ENCODE measurements at places on chromosomes 16 and 17.

GRCh38 chr16:25297151-25297787, 39.6 kb upstream of the ZKSCAN2 start:
- DNase-seq = no peak

- DNase-seq = no peak
These were observed 45.9 kb upstream of the CLEC19A start for GRCh38 chr16:19239511-19240155.

DNA sequence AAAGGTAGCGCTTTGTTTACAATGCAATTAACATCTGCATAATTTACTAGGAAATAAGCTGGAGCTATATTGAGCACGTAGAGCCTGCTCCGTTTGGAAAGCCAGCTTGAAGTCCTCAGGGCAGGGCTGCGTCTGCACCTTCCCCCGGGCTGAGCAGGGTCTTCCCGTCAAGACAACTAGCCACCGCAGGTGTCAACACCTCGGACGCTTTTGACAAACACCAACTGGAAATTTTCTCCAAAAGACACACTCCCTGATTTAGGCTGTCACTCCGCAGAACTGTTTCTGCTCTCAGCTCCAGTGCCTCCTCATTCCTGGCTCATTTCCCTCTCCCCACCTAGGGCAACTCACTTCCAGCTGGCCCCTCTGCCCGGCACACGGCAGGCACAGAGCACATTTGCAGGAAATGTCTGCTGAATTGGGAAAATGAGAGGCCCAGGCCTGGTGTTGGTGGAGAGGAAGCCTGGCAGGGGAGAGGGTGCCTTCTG, 170.3 kb downstream of the MAF start:
- DNase-seq = no peak

DNA sequence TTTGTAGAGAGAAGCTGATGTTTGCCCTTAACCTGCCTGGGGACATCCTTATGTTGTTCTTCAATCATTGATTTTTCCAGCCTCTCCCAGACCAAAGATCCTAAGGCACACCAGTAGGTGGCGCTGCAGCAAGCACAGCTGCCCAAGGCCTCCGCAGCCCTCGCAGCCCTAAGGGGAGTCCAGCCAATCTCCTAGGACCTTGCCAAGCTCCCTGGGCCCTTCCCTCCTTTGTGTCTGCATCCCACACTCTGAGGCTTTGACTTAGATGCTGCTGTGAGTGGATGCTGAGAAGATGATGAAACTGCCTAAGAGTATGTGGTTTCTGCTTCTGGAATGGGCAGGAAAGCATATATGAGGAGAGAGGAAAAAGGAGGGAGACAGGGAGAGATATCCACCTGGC, 47.1 kb downstream of the SPACA3 start:
- peak; percentile 16 for DNase-seq

DNA sequence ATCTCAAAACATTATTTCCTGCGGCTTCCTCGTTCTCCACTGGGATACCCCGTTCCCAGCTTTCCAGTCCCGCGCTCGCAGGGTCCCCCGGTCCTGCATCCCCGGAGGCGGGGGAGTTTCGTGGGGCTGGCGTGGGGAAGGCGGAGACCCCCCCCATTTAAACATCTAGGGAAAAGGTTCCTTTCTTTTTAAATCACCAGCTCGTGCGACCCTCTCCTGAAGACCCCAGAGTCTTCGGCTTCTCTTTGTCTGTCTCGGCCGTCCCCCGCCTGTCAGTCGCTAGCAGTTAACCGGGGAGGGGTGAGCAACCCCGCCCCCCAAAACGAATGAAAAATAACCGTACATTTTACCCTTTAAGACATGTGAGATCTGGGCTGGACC, 473 bp upstream of the IGF2BP1 start:
- DNase-seq = no peak

- peak; percentile 46 for DNase-seq
These were observed 78.3 kb downstream of the SOCS1 start for GRCh38 chr16:11177578-11178160.

DNA sequence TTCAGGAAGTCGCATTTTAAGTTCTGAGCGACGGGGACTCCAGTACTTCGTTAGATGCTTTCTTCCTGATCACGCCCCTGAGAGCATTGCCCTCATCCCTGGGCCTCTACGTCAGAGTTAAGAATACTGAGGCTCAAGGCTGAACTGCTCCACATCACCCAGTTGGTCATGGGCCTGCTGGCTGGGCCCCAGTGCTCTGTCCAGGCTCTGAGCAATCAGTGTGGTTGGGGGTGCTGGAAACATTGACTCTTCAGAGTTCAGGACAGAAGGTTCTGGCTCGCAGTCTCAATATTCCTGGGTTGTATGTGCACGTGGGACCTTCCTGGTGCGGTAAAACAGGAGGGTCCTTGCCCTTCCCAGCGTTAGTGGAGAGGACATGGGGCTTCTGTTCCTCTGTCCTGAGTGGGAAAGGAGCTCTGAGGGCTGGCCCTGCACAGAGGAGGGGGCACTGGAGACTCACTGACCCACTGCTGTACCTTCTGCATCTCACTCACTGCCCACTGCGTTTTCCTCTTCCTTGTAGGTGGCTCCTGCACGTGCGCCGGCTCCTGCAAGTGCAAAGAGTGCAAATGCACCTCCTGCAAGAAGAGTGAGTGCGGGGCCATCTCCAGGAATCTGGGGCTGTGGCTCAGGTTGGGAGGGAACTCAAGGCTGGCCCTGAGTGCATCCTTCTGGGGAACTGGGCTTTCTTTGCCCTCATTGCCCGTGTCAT, 518 bp downstream of the MT1E start:
- DNase-seq = peak; percentile 57

- no peak for DNase-seq
These were observed 76.2 kb downstream of the SPECC1 start for GRCh38 chr17:20085283-20085845.

DNA sequence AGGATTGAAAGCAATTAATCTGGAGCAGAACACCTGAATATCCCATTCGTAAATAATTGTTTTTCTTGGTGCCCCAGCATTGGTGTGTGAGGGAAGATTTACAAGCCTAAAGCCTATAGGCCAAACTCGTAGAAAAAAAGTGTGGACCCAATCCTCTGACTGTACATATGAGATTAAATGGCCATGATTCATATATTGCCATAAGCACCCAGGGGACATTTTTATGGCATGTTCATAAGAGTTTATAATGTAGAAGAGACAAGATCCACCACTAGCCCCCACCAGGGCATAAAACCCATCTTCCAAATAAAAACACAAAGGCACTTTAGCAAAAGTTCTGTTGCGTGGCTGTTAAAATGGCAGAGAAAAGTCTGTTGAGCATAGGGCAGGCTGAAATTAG, 15.5 kb upstream of the SALL1 start:
- no peak for DNase-seq

GRCh38 chr16:8919089-8919933, 37.2 kb downstream of the LITAFD start:
- DNase-seq = no peak

- no peak for DNase-seq
These were observed 89.0 kb downstream of the SYCE1L start for GRCh38 chr16:77288222-77288621.

- DNase-seq = no peak
These were observed 8.3 kb upstream of the CHD3 start for GRCh38 chr17:7880076-7880868.

- DNase-seq = peak; percentile 27
These were observed 3.9 kb upstream of the WFIKKN1 start for GRCh38 chr16:626787-627453.

DNA sequence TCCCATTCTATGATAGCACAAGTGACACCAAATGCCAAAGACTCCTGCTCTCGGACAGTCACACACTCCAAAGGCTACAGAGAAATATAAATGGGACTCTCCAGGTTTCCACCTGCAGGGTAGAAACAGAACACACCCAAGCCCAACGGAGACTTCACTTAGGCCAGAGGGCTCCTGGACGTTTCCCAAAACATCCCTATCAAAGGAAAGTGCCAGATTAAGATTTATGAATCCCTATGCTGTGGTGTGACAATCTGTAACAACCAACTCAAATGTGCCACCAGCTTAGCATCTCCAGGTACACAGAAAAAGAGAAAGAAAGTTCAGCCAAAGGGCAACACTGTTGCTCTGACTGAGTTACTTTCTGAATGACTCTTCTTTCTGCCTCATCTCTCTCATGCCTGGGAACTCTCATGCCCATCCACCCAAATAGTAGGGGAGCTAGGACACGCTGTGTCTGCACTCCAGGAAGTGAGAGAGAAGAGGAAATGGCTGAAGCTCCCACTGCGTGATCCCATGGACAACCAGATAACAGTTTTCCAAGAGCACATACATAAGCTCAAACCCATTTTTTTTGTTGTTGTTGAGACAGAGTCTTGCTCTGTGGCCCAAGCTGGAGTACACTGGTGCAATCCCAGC, 49.7 kb downstream of the SMG6 start:
- DNase-seq = no peak

- no peak for DNase-seq
These were observed 33.0 kb downstream of the LYRM1 start for GRCh38 chr16:20933589-20933988.

- DNase-seq = peak; percentile 92
These were observed 20.2 kb downstream of the NGFR start for GRCh38 chr17:49515196-49515770.

- DNase-seq = no peak
These were observed 228.8 kb downstream of the SLC39A11 start for GRCh38 chr17:72863526-72864211.

GRCh38 chr16:65668064-65668595, 546.3 kb upstream of the CDH11 start:
- DNase-seq = no peak

DNA sequence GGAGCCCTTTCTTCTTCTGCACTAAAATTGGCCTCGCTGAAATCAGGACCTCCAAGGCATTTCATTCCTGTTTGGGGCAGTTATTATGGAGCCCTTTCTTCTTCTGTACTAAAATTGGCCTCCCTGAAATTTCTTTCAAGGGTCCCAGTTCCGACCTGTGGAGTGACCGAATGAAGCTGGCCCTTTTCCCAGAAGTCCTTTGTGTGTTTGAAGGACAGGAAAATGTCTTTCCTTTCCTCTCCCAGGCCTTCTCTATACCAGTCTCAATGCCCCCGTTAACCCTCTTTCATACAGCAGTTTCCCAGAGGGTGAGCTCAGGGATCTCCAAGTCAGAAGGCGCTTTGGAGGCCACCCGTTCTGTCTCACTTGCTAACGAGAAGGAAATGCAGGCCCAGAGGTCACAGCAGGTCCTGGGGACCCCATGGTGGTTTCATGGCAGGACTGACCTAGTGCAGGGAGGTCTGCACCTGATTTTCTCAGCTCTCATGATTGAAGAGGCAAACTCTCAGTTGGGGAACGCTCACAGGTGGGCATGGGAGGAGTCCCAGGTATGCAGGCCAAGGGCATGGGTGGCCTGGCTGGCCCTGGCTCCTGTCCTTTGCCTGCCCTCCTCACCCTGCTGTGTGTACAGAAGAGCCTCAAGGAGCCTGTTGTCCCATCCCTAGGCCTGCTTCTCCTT, 37.1 kb upstream of the DOC2B start:
- DNase-seq = no peak

- peak; percentile 19 for DNase-seq
These were observed 56.7 kb downstream of the PLXDC1 start for GRCh38 chr17:39094607-39095308.

DNA sequence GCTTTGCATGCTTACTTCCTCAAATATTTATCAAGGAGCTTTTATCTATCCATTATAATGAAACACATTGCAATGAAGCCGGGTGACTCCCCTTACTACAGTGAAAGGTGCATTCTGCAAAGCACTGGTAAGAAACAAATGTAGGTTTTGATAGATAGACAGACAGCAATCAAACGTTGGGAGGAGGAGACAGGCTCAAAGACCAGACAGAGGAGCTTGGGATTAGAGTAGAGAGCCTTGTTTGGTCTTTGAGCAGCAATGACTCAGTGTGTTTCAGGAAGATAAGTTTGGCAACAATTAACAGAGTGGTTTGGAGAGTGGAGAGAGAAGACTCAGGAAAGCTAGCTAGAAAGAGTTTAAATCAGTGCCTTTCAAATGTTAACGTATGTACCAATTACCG, 68.8 kb downstream of the ZNF18 start:
- DNase-seq = no peak

DNA sequence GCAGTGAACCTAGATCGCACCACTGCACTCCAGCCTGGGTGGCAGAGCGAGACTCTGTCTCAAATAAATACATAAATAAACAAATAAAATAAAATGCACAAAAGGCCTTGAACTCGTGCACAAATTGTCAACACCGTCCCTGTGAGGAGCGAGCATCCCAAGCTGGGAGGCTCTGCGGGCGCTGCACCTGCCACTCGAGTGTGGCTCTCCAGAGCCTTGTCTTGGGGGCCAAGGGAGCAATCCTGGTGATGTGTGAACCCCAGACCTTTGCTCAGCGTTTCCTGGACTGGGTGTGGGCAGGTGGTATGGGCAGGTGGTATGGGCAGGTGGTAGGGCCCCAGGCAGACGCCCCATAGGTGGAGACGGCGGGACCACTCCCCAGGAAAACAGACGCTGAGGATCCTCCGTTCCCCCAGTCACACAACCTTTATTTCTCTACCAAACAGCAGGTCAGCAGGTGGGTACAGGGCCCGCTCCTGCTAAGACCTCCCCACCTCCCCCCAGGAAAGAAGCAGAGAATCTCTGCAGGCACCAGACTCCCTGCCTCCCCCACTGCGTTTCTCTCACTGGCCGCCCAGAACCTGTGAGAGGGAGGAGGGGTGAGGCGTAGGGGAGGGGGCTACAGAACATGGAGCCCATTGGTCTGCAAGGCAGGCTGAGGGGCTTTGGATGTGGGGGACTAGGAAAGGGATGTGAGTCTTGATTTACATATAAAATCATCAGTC, 7.4 kb upstream of the P2RX1 start:
- DNase-seq = no peak

DNA sequence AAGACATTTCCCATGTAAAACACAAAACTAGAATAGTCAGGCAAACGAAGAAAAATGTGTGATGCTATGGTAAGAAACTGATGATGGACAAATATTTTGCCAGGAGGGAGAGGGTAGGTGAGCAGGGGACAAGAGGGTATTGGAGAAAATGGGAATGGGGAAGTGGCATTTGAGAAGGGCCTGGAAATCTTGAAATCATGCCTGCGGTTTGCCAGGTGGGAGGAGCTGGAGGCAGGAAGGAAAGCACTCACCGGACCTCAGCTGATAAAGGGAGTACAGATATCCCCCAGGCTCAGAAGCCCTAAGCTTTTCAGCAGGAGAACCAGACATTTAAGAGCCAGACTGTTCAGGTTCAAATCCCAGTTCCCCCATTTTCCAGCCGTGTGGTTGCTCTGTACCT, 103.6 kb downstream of the GSG1L start:
- no peak for DNase-seq

GRCh38 chr17:60909405-60909804, 231.8 kb downstream of the BCAS3 start:
- no peak for DNase-seq

GRCh38 chr16:26930786-26931581, 135.7 kb upstream of the C16orf82 start:
- DNase-seq = no peak

Data from suppressor macrophage treated with lipopolysaccharide for 4 hours (primary cell).